Fibroblast of skin of back (primary cell): ENCODE measurements at places on chromosomes 3 and 15.

GRCh38 chr3:43348852-43349574 lies 62.7 kb downstream of the SNRK start:
- DNase-seq = no peak

- DNase-seq = no peak
Measured at GRCh38 chr3:172705170-172705569, 5.7 kb downstream of the NCEH1 start.

DNA sequence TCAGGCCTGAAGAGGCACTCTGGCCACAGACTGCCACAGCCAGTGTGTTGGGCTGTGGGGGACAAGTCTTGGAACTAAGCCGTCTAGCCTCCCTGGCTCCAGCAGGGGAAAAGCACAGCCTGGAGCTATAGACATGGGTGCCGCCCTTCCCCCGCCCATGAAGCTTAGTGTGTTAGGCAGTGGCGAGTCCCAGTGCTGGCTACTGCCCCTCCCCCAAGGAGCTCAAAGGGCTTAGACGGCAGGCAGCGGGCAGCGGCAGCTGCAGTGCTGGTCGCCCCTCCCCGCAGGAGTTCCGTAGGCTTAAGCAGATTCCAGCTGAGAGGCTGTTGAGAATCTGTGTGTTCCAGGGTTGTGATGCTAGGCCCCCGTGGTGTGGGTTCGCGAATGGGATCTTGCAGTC lies 135.8 kb upstream of the RORA start:
- peak; percentile 8 for DNase-seq

GRCh38 chr3:46835054-46835453 lies 28.2 kb downstream of the MYL3 start:
- DNase-seq = no peak

DNA sequence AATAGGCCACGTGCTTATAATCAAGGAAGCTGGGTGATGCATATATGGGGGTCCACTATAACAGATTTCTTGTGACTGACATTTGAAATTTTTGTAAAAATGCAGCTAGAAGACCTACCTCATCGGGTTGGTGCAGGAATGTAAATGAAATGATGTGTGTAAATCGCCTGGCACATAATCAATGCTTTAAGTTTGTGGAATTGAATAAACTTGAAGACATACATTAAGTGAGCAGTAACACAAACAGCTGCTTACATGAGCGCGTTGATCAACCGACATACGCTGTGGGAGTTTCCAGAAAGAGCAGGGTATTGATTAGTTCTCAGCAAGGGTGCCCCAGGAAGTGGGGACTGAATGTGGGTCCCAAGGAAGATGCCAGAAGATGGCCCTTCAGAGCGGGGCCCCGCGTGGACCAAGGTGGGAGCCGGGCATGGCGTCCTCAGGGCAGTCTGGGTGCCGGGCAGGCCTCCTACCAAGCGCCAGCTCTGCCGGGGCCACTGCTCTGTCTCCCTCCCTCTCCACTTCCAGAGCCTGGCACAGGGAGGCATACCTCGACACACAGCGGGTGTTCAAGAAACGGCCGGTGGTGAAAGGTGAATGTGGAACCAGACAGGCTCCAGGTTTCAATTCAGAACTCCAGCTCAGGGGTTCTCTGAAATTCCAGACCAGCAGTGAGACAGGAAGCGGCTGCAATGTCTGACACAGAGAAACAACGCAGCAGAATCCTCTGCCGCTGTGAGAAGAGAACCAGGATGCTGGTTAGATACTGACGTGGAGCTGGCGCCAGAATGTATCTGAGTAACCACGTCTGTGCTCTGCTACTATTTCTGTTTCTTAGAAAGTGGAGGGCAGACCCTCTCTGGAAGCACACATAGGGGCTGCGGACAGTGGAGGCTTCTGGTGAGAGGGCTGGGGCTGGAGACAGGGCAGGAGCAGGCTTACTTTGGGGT lies 12.6 kb downstream of the BFSP2 start:
- DNase-seq = peak; percentile 83

GRCh38 chr3:37810848-37811247 lies 50.8 kb upstream of the CTDSPL start:
- no peak for DNase-seq

DNA sequence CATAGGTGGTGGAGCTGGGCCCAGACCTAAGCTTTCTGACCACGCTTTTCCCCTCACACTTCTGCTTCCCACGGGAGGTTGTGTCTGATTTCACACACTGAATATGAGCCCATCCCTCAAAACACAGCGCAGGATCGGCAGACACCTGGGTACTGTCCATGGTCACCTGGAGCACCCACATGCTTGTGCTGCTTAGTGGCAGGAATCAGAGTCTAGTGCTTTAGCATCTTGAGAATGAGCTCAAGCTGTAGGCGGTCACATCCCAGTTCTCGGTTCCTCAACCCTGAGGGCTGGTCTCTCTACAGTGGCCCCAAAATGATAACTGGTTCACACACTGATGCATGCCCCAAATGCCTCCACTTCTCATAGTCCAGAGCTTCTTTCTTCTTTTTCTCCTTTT lies 111.0 kb downstream of the SEMA5B start:
- no peak for DNase-seq

GRCh38 chr3:136860541-136860940 lies 1.5 kb upstream of the NCK1 start:
- DNase-seq = no peak

DNA sequence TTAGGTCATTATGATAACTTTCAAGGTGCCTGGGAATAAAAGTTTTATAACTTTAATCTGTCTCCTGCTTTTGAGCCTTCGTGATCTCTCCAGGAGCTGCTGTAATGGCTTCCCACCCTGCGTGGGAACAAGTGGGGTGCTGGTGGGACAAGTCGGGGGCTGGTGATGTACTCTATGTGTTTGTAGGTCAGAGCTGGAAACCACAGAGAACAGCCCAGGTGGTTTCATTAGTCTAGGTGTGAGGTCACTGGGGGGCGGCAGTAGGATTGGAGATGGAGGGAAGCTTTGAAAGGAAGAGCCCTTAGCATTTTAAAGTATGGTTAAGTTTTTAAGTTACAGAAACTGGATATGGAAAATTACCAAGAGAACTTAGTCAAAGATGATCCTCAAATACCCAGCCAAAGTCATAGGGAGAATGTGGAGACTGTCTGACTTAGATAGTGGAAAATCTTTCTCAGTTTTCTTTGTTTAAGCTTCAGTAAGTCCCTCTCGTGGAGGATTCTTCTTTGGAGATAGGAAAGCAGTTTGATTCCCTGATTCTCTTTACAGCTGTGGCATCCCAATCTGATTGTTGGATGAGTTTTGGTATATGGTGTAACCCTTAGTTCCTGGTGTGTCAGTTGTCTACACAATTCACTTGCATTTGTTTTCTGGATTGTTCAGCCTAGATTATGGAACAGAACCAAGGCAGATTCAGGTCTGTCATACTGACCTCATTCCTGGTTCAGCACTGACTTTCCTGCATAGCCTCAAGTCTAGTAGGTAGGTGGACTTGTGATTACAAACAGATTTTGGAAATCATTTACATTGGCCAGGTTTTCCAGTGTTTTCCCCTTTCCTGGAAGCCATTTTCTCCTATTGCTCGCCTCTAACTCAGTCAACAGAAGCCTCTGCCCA lies 115.6 kb downstream of the FNDC3B start:
- DNase-seq = no peak

- DNase-seq = peak; percentile 76
Measured at GRCh38 chr15:67091071-67091979, 25.9 kb downstream of the SMAD3 start.

- peak; percentile 30 for DNase-seq
Measured at GRCh38 chr3:107284612-107285011, 92.6 kb upstream of the CCDC54 start.

DNA sequence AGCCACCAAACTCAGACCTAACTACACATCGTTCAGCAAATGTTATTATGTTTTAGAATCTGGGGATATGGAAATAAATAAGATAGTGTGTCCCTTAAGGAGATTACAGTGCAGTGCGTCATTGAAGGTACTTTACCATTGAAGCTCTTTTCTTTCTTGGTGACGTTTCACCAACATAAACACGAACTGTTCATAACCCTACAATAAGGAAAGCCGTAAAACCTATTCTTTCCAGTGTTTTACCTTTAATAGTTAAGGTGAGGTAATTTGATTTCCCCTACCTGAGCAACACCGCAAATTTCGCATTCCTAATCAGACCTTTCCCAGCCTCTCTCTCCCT lies 826 bp downstream of the CCDC66 start:
- DNase-seq = no peak

DNA sequence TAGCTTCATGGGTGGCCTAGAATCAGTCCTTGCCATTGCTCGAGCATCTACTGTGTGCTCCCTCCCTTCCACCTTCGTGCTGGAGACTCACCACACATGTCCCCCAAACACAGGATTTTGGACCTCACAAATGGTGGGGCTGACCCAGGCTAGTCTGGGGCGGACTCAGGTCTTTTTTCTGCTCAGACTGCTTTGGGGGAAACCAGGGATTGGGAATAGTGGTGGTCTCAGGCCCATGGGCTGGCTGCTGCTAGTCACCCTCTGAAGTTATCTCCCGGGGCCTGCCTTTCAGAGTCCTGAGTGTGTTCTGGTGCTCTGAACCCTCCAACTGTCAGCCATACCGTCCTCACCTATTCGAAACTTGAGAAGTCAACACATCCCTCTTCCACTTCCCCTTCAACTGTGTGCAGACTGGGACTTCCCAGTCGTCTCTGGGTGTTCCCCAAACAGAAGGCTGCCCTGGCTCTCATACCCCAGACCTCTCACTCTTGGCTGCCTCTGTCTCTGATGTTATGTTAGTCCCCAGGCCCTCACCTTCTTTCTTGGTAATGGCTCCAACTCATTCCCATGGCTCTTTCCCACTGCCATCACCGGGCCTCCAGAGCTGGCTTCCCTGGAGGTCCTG lies 46.0 kb downstream of the PPCDC start:
- no peak for DNase-seq

- no peak for DNase-seq
Measured at GRCh38 chr3:116824208-116824607, 114.6 kb downstream of the TUSC7 start.

GRCh38 chr3:197209366-197210260 lies 88.8 kb downstream of the DLG1 start:
- DNase-seq = peak; percentile 13

GRCh38 chr15:71189718-71190117 lies 74.4 kb downstream of the THSD4 start:
- peak; percentile 61 for DNase-seq

- no peak for DNase-seq
Measured at GRCh38 chr3:7400360-7400759, 539.4 kb downstream of the GRM7 start.

DNA sequence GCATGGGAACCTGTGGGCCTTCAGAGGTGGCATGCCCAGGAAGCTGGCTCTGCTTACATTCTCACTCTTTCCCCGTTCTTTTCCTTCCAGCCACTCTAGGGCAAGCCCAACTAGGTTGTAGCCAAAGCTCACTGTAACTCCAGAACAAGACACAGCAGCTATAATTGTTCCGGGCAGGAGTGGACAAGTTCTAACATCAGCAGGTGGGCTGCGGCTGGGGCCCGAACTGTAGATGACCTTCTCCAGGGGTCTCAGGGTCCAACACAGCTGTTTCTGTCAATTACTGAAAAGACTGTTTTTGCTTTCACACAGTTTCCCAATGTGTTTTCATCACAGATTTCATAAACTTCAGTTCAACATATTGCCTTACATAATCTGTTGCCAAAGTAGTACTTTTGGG lies 11.5 kb downstream of the RASGRP1 start:
- no peak for DNase-seq

DNA sequence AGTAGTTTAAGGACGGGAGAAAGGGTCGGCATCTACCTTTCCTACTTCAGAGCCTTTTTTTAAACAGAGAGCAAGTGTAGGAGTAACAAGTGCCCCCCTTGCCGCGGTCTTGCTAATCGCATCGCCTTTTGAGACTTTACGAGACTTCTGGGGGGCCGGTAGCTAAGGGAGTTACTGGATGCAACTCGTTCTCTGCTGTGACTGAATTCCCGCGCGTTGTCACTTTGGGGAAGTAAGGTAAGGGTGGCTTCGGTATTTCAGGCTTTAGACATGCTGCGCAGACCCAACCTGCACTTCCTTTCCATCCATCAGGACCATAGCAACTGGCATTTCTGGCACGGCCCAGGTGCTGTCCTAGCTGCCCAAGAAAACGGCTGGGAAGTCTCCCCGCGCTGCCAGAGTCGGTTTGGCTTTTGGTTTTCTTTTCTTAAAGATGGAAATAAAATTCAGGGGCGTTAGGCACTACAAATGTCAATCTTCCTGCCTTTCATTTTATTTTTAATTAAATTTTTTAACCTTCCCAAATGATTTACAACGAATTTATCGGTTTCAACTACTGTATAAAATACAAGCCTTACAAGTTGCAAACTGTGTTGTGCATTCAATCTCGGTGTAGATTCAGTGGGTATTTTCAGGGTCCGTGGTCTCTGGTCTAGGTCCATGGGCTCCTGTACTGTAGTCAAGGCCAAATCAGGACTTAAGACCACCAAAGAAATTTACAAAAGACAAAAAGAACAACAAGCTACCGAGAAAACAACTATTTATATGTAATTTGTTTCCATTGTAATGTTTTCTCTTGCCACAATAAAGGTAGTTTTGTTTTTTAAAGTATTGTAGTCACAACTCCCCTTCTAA lies 3.5 kb downstream of the MECOM start:
- DNase-seq = no peak

GRCh38 chr15:58285921-58286278 lies 145.9 kb upstream of the LIPC start:
- DNase-seq = no peak

GRCh38 chr3:86989006-86989405 lies 1.9 kb downstream of the VGLL3 start:
- peak; percentile 45 for DNase-seq

GRCh38 chr3:50089609-50089945 lies 858 bp downstream of the RBM5 start:
- DNase-seq = peak; percentile 40

GRCh38 chr3:8938021-8938420 lies 25.3 kb downstream of the RAD18 start:
- peak; percentile 48 for DNase-seq

- DNase-seq = no peak
Measured at GRCh38 chr15:67869701-67870100, 29.9 kb upstream of the RNU6-1 start.

- peak; percentile 23 for DNase-seq
Measured at GRCh38 chr15:70584838-70585706, 178.3 kb downstream of the UACA start.

- no peak for DNase-seq
Measured at GRCh38 chr3:51710631-51711351, 3.9 kb downstream of the GRM2 start.

DNA sequence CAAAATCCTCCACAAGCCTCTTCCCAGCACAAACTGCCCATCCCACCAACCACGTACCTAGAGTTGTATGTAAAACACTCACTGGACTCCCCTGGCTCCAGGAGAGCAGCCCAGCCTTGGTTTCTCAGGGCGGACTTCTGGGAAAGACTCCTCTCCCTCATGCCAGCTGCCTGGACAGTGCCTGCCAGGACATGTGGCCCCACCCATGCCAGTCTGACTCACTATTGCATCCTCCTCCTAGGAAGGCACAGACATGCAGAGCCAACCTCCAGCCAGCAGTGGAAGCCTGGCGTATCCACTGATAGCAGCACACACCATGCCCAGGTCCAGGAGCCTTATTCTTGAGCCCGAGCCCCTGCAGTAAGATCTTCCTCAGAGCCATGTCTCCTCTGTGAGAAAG lies 8.6 kb downstream of the PKM start:
- DNase-seq = peak; percentile 35

GRCh38 chr3:177778633-177779032 lies 581.4 kb upstream of the TBL1XR1 start:
- no peak for DNase-seq

GRCh38 chr3:31321620-31322019 lies 211.1 kb upstream of the STT3B start:
- DNase-seq = no peak

GRCh38 chr15:68051109-68051508 lies 3.0 kb upstream of the PIAS1 start:
- DNase-seq = no peak
